ENCODE measurements at places on chromosomes 12 and 14.

- H3K36me3 ChIP-seq, result no peaks in the 10 kb centered on the region
- H3K27ac ChIP-seq, result no peak overlapping the region
- H3K4me1 ChIP-seq, result peaks cover 11% of the 10 kb centered on the region
- no peak overlapping the region for H3K4me3 ChIP-seq
- H3K27me3 ChIP-seq, result no peaks in the 10 kb centered on the region
Measured at GRCh38 chr14:32560209-32560857, 231.2 kb downstream of the AKAP6 start.

DNA sequence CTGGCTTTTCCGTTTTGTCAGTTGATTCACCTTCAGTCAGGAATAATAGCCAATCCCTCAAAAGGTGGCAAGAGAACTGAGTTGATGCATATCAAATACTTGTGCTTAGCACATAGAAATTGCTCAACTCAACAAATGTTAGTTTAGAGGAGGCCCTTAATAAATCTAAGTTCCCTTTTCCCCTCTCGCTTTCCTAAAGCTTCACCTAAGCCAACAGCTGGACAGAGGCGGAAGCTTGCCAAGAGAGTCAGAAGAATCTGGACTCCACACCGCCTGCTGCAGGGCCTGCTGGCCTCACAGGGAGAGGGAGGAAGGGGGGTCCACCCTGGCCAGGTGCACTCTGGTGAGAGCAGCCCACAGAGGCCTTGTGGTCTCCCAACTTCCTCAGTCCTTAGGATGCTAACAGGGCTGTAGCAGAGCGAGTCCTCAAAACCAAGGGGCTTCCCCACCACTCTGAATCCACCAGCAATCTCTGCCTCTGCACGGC lies 213.1 kb downstream of the CHST11 start:
- peaks cover 78% of the 10 kb centered on the region for H3K4me1 ChIP-seq
- peaks cover 5% of the 10 kb centered on the region for H3K36me3 ChIP-seq
- H3K4me3 ChIP-seq, result no peak overlapping the region
- no peaks in the 10 kb centered on the region for H3K27me3 ChIP-seq
- peak overlapping the region; percentile 40 for H3K27ac ChIP-seq
- DNase-seq, result peak; percentile 46

- peaks cover 62% of the 10 kb centered on the region for H3K4me1 ChIP-seq
- no peak for DNase-seq
- no peaks in the 10 kb centered on the region for H3K27me3 ChIP-seq
- no peak overlapping the region for H3K4me3 ChIP-seq
Measured at GRCh38 chr12:45745861-45746277, 16.4 kb downstream of the ARID2 start.

DNA sequence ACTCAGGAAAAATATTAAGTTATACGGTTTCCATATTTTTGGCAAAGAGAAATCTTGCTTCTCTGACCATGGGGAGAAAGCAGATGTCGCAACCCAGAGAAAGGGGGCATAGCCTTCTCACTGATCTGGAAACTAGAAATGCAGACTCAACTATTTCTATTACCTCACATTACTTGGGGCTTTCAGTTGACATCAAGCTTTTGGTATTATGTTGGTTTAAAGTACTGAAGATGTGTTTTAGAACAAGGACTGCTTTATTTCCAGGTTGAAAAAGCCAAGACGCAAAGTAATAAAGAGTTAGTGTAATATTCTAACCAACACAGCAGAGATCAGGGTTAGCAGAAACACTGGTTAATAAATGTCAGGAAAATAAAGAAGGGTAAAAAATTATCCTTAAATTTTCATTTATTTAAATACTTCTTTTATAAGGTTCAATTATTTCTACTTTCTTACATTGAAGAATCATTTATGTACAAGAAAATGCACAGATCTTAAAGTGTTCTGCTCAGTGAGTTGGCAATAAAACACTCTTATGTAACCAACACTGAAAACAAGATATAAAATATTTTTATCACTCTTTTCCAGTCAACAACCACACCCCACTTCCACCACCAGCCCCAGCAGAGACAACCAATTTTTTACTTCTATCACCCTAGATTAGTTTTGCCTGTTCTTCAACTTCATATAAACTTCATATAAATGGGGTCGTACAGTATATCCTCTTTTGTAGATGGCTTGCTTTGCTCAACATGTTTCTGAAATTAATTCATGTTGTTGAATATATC lies 26.0 kb downstream of the DCP1B start:
- H3K4me1 ChIP-seq, result peaks cover 2% of the 10 kb centered on the region
- no peak overlapping the region for H3K27ac ChIP-seq
- DNase-seq, result no peak
- peaks cover 19% of the 10 kb centered on the region for H3K36me3 ChIP-seq

DNA sequence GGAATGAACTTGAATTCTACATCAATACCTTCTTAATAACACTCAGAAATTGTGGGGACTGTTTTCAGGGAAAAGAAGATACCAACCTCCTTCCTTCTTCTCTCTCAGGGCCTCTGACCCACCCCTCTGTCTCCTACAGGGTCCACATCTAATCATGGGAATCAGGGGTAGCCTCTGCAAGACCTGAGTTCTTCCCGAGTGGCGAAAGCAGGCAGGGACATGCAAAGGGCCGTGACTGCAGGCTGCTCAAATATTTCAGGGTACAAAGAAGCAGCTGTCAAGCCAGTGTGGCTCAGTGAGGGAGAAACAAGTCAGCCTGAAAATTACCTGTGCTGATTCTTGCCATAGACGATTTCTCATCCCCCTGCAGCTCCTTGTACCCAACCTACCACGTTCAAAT lies 123.1 kb upstream of the PARP11 start:
- no peaks in the 10 kb centered on the region for H3K27me3 ChIP-seq
- H3K4me3 ChIP-seq, result no peak overlapping the region
- H3K27ac ChIP-seq, result no peak overlapping the region
- DNase-seq, result no peak

DNA sequence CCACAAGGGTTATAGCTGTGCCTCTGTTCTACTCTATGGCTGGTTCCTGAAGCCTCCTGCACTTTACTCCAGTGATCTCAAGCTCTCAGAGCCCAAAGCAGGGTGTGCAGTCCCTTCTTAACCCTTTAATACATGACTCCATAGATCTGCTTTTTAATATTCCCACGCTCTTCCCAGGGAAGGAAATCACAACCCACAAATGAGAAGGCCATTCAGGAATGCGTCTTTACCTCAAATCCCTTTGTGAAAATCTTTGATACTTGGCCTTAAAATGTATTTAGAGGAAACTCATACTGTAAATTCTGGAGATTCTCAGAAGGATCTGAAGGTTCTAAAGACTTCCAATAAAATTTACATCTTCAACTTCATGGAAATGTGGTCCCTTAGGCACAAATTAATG lies 17.0 kb downstream of the NID2 start:
- no peak for DNase-seq
- peaks cover 24% of the 10 kb centered on the region for H3K27me3 ChIP-seq
- peaks cover 7% of the 10 kb centered on the region for H3K4me1 ChIP-seq

GRCh38 chr12:105474672-105475071 lies 144.2 kb downstream of the C12orf75 start:
- H3K4me1 ChIP-seq, result peaks cover 5% of the 10 kb centered on the region
- DNase-seq, result no peak
- no peak overlapping the region for H3K4me3 ChIP-seq
- no peaks in the 10 kb centered on the region for H3K36me3 ChIP-seq
- H3K27me3 ChIP-seq, result peaks cover 21% of the 10 kb centered on the region
- H3K27ac ChIP-seq, result no peak overlapping the region

DNA sequence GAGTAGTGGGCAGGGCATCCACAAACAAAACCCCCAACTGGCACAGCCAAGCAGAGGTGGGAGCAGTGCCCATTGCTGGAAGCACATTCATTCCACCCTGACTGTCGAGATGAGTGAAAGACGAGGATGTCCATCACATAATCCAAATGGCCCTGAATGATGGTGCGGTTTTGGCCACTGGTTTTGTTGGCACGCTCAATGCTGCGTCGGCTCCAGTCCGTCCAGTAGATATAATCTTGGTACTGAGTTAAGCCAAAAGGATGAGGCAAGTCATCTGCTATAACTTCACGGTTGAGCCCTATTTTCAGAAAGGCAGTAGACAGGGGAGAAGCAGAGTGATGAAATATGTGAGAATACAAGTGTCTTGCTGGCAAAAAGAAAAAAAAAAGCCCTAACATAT lies 88.1 kb downstream of the BCL2L14 start:
- no peaks in the 10 kb centered on the region for H3K27me3 ChIP-seq
- H3K4me1 ChIP-seq, result no peaks in the 10 kb centered on the region

GRCh38 chr12:50221228-50222008 lies 54.2 kb upstream of the CERS5 start:
- no peak for DNase-seq
- H3K4me3 ChIP-seq, result no peak overlapping the region
- H3K4me1 ChIP-seq, result peaks cover 40% of the 10 kb centered on the region
- no peaks in the 10 kb centered on the region for H3K27me3 ChIP-seq

DNA sequence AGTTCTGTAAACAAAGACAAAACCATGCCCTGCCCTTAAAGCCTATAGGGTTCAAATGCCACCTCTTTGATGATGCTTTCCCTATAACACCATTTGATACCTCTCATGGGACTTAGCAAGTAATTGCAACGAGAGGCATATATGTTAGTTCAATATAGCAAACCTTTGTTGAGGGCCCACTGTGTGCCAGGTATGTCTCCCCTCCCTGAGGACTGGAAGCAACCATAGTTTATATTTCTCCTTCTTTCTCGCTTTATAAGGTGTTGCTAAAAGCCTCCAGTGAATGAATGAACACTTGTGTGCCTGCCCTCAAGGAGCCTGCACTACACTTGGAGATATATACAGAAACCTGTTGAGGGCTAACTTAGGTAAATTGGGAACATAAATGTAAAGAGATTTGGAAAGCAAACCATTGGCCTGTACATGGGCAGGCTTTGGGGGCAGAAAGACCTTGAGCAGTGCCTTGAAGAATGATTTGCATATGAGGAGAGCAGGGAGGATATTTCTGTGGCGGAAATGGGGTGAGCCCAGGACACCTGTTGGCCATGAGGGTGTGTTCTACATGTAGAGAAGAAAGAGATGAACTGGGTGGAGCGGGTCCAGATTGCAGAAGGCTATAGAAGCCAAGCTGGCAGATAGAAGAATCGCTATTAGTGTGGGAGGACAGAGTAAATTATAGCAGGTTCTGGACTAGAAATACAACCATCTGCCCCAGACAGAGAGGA lies 1.8 kb upstream of the CKAP4 start:
- no peak for DNase-seq
- peak overlapping the region; percentile 89 for H3K27ac ChIP-seq
- H3K4me3 ChIP-seq, result peak overlapping the region; percentile 74
- peaks cover 32% of the 10 kb centered on the region for H3K4me1 ChIP-seq
- H3K27me3 ChIP-seq, result no peaks in the 10 kb centered on the region
- peaks cover 4% of the 10 kb centered on the region for H3K36me3 ChIP-seq

- no peak overlapping the region for H3K27ac ChIP-seq
- no peaks in the 10 kb centered on the region for H3K36me3 ChIP-seq
- H3K27me3 ChIP-seq, result no peaks in the 10 kb centered on the region
- DNase-seq, result no peak
- H3K4me1 ChIP-seq, result no peaks in the 10 kb centered on the region
- no peak overlapping the region for H3K4me3 ChIP-seq
Measured at GRCh38 chr14:33936391-33936790, 14.5 kb downstream of the EGLN3 start.

DNA sequence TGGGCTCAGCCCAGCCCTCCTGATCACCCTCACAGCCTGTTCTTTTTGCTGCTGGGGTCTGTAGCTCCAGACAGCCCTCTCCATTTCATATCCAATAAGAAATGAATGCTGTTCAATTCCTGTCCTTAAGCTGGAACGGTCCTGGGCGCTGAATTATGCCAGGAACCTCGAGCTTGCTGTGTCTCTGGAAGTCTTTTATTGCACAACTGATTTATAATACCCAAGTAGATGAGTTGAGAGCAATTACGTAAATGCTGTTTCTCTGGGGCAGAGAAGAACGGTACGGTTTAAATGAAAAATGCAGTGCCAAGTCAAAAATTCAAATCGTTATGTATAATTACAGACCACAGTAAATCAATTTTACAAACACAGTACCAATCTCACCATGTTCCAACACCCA lies 161.0 kb downstream of the SAMD4A start:
- H3K27ac ChIP-seq, result no peak overlapping the region
- no peak for DNase-seq
- peaks cover 38% of the 10 kb centered on the region for H3K4me1 ChIP-seq
- H3K4me3 ChIP-seq, result no peak overlapping the region

- H3K4me1 ChIP-seq, result peaks cover 14% of the 10 kb centered on the region
- DNase-seq, result no peak
- no peak within 1 kb of the TSS for H3K4me3 ChIP-seq
- no peaks in the 10 kb centered on the region for H3K36me3 ChIP-seq
- no peak within 1 kb of the TSS for H3K27ac ChIP-seq
- H3K27me3 ChIP-seq, result peaks cover 68% of the 10 kb centered on the region
Measured at GRCh38 chr14:23578560-23579310, at the start of gene JPH4. Gene JPH4, minus strand, starts transcription at chr14:23578790. Its CDS starts 1,337 bp downstream, at chr14:23577453.

DNA sequence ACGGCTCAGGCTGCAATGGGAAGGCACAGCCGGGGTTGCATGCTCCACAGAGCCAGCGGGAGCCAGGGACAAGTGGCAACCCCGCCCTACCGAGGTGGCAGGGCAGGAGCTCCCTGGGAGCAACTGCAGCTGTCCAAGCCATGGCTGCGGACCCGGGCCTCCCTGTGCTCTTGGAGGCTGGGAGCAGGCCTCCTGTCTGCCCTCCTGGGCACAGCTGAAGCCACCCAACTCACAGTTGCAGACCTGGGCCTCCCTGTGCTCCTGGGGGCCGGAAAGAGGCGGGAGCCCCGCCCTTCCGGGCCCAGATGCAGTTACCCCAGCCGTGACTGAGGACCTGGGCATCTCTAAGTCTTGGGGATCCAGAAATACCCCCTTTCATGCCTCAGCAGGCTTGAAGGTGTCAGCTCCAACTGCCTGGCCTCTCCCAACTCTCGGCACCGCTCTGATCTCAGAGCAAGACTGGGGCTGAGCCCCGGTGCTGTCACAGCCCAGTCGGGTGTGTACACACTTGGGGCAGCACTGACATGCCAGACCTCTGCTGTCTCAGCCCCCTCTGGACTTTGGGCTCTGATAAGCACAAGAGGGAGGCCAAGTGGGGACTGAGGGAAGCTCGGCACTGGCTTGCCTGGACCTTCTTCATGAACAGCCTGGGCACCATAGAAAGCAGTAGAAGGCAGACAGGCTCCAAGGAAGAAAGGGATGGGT lies 7.5 kb upstream of the RASSF9 start:
- H3K27ac ChIP-seq, result no peak overlapping the region
- no peaks in the 10 kb centered on the region for H3K4me1 ChIP-seq
- no peaks in the 10 kb centered on the region for H3K27me3 ChIP-seq
- no peak overlapping the region for H3K4me3 ChIP-seq

DNA sequence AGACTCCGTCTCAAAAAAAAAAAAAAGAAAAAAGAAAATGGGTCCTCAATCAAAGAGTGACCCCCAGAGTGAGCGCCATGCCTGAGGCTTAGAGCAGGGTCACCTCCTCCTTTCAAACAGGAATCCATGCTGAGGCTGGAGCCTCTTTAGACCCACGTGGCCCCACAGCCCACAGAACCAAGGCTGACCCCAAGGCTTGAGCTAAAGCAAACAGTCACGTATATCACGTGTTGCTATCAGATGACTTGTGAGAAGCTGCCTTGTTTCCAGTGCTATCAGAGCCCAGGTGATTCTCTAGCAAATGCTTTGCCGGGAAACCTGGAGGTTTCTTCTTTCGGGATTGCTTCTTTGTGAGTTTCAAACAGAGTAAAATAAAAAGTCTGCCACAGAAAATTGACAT lies 31.7 kb upstream of the DYNC1H1 start:
- H3K4me1 ChIP-seq, result peaks cover 8% of the 10 kb centered on the region
- DNase-seq, result no peak
- H3K27ac ChIP-seq, result peak overlapping the region; percentile 23
- peaks cover 14% of the 10 kb centered on the region for H3K36me3 ChIP-seq
- H3K4me3 ChIP-seq, result no peak overlapping the region
- no peaks in the 10 kb centered on the region for H3K27me3 ChIP-seq
